Stimulated activated CD4-positive, alpha-beta T cell treated with anti-CD3 and anti-CD28 coated beads, Interleukin-1b, Interleukin-23, amount 100 ng/mL, for 24 hours (primary cell): ENCODE measurements at places on chromosomes 7 and 10.

- no peak for DNase-seq
Observed at GRCh38 chr10:99233689-99234037, 2.0 kb downstream of the HPSE2 start.

GRCh38 chr10:1530871-1531517, 206.3 kb downstream of the ADARB2 start:
- DNase-seq, result no peak

DNA sequence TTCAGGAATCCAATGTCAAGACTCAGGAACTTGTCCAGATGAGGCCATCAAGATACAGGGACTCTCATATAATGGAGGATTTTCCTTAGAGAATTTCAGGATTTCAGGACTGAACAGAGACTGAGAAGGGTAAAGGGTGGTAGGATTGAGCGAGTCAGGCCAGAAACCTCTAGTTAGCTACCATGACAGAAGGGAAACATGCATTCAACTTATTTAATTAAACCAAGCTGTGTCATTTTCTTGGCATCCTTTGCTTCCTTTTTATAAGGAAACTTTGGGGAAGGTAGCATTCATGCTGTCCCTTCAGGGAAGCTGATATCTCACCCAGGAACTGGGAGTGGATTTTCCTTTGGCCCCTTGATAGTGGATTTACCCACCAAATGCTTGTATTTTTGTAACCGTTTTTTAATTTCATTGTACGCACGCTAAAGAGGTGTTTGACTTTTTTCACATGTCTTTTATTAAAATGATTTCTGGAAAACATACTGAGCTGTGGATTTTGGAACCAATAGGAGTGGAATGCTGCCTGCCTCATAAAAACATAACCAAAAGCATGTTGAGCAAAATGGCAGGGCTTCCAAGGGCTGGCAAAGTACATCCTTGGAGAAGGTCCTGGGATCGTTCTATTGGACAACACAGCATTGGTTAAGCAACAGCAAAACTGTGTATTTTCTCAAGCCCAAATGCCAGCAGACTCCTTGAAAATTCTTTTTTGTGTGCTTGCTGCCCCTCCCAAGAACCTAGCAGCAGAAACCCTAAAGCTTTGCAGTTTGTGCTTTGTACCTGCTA, 104.5 kb downstream of the CXCL12 start:
- DNase-seq, result no peak

DNA sequence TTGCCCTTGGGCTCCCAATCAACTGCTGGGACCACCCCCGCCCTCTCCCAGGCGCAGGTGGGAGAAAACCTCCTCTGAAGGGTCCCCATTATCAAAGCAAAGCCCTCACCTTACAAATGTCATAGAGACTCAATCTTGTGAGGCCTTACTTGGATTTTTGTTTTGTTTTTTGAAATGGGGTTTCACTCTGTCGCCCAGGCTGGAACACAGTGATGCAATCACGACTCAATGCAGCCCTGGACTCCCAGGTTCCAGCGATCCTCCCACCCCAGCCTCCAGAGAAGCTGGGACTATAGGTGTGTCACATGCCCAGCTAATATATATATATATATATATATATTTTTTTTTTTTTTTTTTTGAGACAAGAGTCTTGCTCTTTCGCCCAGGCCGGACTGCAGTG, 57.5 kb upstream of the WIPI2 start:
- DNase-seq, result no peak

- DNase-seq, result no peak
Observed at GRCh38 chr7:112572669-112573301, 92.0 kb downstream of the LSMEM1 start.

GRCh38 chr7:2192831-2193534, 39.8 kb downstream of the MAD1L1 start:
- no peak for DNase-seq

- DNase-seq, result no peak
Observed at GRCh38 chr10:127506094-127506493, 43.0 kb upstream of the NPS start.

DNA sequence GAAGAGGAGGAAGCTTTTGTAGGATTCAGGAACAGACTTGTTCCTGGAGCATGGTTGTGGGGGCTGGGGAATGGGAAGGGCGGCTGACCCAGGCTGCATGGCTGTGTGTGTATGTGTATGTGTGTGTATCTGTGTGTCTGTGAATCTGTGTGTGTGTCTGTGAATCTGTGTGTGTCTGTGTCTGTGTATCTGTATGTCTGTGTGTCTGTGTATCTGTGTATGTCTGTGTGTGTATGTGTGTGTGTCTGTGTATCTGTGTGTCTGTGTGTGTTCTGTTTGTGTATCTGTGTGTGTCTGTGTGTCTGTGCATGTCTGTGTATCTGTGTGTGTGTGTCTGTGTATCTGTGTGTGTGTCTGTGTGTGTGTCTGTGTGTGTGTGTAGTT, 6.6 kb upstream of the STX1A start:
- no peak for DNase-seq

- DNase-seq, result no peak
Observed at GRCh38 chr10:3123571-3124411, 48.8 kb downstream of the PITRM1 start.

GRCh38 chr7:155808549-155809331, 3.5 kb downstream of the SHH start:
- DNase-seq, result no peak

- DNase-seq, result no peak
Observed at GRCh38 chr7:129721068-129721467, 109.5 kb downstream of the NRF1 start.

DNA sequence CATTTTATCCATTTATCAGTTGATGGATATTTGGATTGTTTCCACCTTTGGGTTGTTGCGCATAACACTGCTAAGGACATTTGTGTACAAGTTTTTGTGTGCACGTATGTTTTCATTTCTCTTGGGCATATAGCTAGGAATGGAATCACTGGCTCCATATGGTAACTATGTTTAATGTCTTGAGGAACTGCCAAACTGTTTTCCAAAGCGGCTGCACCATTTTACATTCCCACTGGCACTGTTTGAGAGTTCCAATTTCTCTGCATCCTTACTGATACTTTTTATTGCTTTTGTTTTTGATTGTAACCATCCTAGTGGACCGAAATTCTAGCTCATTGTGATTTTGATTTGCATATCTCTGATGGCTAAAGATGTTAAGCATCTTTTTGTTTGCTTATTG, 118.7 kb downstream of the EXOC4 start:
- no peak for DNase-seq

GRCh38 chr7:105613611-105614330, 32.5 kb upstream of the EFCAB10 start:
- DNase-seq, result no peak

DNA sequence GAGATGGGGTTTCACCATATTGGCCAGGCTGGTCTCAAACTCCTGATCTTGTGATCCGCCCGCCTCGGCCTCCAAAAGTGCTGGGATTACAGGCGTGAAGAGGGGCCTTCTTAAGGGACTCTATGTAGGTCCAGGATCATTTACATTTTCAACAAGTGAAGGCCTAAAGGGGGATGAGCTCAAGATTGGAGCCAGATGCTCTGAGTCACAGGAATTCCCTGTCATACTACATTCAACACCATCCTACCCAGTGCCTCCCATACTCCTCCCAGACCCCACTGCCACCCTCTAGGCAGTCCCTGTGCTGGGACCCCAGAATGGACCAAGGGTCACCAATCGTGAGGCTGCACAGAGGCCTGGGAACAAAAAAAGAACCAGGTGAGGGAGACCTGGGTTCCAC, 29.9 kb downstream of the CYTH3 start:
- no peak for DNase-seq

GRCh38 chr7:122412441-122412840, 107.9 kb upstream of the FEZF1 start:
- DNase-seq, result no peak

GRCh38 chr10:105769248-105770184, 1128.4 kb downstream of the SORCS3 start:
- DNase-seq, result no peak

DNA sequence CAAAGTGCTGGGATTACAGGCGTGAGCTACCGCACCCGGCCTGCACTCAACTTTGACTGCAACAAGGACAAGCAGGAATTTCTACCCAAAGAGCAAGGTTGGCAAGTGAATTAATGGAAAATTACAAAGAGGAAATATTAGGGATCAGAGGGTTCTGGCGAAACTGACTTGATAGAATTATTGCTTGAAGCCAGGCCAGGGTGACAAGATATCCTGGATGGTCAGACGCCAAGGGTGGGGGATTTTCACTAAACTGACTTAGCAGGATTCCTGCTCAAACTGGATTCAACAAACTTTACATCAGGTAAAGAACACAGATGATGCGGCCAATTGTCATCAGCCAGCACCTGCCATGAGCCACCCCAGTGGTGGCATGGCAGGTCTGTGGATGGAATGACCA, 603.6 kb upstream of the MGMT start:
- no peak for DNase-seq

GRCh38 chr10:19683960-19684359, 132.3 kb upstream of the PLXDC2 start:
- DNase-seq, result no peak

- DNase-seq, result no peak
Observed at GRCh38 chr10:77669892-77670291, 32.3 kb upstream of the KCNMA1 start.

DNA sequence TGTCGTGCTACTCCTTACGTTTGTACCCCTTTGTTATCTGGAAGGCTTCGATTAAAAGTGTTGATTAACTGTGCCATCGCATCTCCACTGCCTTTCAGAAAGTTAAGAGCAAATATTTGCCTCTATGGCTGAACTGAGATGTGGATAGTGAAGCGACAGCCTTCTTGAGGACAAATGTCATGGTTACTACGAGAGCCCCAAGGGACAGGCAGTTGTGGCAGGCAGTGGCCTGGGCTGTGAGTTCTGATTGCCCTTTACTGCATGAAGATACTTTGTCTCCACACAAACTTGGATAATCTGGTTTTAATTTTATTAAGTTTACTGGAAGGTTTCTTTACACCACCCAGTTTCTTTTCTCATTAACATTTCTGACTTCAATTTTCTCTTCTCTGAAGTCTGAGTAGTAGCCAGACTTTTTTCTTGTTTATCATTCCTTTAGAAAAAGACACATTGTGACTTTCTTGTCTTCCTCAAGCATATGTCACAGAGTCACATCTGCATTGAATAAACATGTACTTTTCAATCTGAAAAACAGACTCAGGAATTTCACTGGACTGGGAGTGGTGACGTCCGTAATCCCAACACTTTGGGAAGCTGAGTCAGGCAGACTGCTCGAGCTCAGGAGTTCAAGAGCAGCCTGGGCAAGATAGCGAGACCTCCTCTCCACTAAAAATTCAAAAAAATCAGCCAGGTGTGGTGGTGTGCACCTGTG, 1.5 kb downstream of the TAS2R41 start:
- no peak for DNase-seq

- no peak for DNase-seq
Observed at GRCh38 chr7:151271699-151272355, 23.3 kb upstream of the SMARCD3 start.

DNA sequence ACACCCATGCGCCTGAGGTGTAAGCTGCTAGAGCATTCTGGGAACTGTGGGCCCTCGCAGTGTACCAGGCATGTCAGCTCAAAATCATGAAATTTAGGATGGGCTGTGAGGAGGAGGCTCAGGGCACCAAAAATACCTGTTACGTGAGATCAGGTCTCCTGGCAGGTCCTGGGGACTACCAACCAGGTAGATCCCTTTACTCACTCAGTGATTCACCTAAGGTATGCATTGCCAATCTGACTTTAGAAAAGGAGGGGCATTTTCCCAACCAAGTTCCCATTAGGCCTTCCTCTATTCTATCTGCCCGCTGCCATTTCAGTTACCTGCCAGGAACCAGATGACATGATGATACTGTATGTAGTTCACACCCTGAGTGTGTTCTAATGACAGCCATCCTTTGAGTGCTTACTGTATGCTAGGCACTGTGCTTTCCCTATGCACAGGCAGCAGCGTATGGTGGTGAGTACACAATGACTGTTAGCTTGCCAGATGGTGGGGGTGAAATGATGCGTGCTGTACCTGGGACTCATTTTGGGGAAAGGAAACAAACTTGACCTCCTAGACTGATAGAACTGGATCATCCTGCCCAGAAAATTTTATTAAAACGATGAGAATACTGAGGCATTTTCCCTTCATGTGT, 62.0 kb downstream of the CFAP58 start:
- DNase-seq, result no peak

DNA sequence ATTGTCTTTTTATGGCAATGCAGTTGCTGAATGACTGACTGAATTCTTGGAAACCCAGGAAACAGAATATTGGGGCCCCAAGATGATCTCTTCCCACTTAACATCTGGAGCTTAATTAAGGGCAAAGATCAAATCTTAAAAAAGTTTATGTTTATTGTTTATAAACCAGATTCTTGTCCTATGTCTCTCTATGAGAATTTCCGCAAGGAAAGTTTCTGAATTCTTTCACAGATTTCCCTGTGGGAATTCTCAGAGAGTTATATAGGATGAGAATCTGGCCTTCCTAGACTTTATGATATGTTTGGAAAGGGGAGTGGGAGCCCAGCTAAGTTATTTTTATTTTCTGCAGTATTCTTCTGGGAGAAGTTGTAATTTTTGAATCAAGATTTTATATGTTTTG, 166.3 kb downstream of the RNLS start:
- DNase-seq, result no peak
